Mesothelial cell of epicardium (in vitro differentiated cells): ENCODE measurements at places on chromosomes 7 and 10.
A peak's percentile ranks its signal among the peaks of the same experiment; 100 is the strongest.

- no peak overlapping the region for H3K27ac ChIP-seq
- no peaks in the 10 kb centered on the region for H3K36me3 ChIP-seq
- DNase-seq: no peak
- no peaks in the 10 kb centered on the region for H3K27me3 ChIP-seq
- H3K4me1 ChIP-seq: peaks cover 2% of the 10 kb centered on the region
- no peak overlapping the region for H3K4me3 ChIP-seq
These were observed 102.0 kb downstream of the GRK5 start for GRCh38 chr10:119309423-119309770.

DNA sequence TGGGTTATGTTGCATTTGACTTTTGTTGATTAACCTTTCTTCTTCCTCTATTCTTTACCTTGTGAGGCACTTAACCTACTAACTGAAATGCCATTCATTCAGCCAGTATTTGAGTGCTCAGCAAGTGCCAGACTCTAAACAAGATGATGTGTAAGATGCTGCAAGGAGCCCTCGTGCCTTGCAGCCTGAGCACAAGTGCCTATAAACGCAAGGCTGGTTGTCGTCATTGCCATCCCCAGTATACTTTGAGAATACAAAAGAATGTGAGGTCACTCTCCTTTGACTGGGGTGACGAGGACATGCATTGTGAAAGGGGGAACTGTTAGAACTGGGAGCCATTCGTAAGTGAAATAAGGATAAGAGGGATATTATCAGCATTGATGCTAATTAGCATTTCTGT is 103.0 kb downstream of the AUTS2 start:
- H3K27ac ChIP-seq: no peak overlapping the region
- H3K4me3 ChIP-seq: no peak overlapping the region
- no peaks in the 10 kb centered on the region for H3K27me3 ChIP-seq
- DNase-seq: no peak

- peaks cover 1% of the 10 kb centered on the region for H3K4me1 ChIP-seq
- peaks cover 11% of the 10 kb centered on the region for H3K36me3 ChIP-seq
- DNase-seq: no peak
- no peak overlapping the region for H3K27ac ChIP-seq
These were observed 5.9 kb downstream of the MGMT start for GRCh38 chr10:129472696-129473555.

- H3K4me1 ChIP-seq: peaks cover 42% of the 10 kb centered on the region
- peak overlapping the region; percentile 70 for H3K27ac ChIP-seq
- DNase-seq: no peak
- H3K4me3 ChIP-seq: no peak overlapping the region
- H3K36me3 ChIP-seq: peaks cover 6% of the 10 kb centered on the region
These were observed 147.1 kb downstream of the SLC25A13 start for GRCh38 chr7:96174812-96175211.

- H3K4me1 ChIP-seq: peaks cover 2% of the 10 kb centered on the region
- H3K27ac ChIP-seq: no peak overlapping the region
- no peaks in the 10 kb centered on the region for H3K27me3 ChIP-seq
- no peak overlapping the region for H3K4me3 ChIP-seq
These were observed 22.5 kb downstream of the PDZD8 start for GRCh38 chr10:117352724-117353123.

DNA sequence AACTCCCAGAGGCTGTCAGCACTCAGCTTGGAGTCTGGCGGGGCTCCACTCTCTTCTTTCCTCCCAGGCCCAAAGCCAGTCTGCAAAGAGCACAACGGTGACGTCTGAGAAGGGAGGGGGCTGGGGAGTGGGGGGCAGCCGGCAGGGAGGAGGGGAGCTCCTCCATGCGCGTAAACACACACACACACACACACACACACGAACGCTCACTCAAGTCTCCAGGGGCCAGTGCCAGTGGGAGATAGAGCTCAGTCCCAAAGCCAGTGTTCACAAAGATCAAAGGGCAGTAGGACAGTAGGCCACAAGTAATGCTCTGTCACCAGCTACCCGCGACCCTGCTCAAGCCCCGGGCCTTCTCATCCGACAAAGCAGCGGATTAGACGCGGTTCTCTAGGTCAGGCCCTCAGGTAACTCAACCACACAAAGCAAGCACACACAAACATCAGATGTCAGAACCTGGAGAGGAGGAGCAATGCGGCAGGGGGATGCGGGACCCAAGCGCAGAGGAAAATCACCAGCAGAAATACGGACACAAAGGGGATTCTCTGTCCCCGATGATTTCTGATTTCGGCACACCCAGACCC is 19.9 kb downstream of the TCAF1 start:
- no peaks in the 10 kb centered on the region for H3K27me3 ChIP-seq
- DNase-seq: peak; percentile 65
- peaks cover 32% of the 10 kb centered on the region for H3K4me1 ChIP-seq
- H3K27ac ChIP-seq: peak overlapping the region; percentile 97
- peak overlapping the region; percentile 82 for H3K4me3 ChIP-seq

- H3K27me3 ChIP-seq: no peaks in the 10 kb centered on the region
- H3K27ac ChIP-seq: no peak overlapping the region
- H3K4me3 ChIP-seq: no peak overlapping the region
- peaks cover 9% of the 10 kb centered on the region for H3K36me3 ChIP-seq
- H3K4me1 ChIP-seq: peaks cover 14% of the 10 kb centered on the region
- DNase-seq: no peak
These were observed 177.7 kb downstream of the GLI3 start for GRCh38 chr7:42059275-42059674.

DNA sequence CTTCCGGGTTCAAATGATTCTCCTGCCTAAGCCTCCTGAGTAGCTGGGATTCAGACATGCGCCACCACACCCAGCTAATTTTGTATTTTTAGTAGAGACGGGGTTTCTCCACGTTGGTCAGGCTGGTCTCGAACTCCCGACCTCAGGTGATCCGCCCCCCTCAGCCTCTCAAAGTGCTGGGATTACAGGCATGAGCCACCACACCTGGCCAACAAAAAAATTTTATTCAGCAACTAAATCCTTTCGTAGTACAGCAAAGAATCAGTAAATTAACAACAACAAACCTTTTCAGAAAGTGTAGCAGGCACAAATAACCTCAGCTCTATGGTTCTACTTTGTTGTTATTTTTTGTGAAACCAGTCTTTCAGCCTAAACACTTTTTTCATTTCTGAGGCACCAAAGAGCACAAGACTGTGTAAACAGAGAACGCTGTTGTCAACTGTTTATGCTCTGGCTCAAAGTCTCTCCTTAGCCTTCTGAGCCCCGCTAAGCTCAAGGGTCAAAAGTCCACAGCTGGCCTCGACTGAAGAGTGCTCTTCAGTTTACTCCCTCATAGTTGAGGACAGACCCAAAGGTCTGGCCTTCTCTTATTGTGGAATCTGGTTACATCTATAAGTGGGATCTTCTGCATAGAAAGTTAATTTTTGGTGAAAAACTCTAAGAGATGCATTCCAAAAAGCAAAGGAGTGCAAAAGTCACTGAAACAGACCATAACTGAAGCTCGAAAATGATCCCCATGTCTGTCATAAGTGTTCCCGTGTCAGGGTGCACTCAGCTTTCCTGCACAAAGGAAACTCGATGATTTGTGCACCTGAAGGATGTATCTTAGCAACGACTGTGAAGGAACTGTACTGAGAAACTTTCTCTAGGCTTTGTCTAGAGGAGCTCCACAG is 24.6 kb upstream of the DDX50 start:
- H3K27ac ChIP-seq: no peak overlapping the region
- H3K4me3 ChIP-seq: no peak overlapping the region
- H3K4me1 ChIP-seq: peaks cover 27% of the 10 kb centered on the region
- H3K27me3 ChIP-seq: no peaks in the 10 kb centered on the region
- DNase-seq: no peak
- no peaks in the 10 kb centered on the region for H3K36me3 ChIP-seq

DNA sequence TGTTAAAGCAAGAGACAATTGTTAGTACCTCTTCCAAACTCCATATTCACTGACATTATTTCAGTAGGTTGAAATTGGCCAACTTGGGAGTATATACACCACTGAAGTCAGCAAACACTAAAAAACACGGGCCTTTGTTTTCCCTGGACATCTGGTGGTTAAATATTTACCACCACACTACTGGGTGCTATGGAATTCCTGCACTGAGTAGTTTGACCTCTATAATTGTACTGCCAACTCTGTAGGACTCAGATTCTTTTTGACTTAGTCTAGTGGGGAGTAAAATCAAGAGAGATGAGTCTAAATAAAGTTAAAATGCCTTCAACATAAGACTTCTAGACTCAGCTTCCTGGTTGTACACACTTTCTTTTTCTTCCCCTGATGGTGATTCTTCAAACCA is 41.3 kb upstream of the TES start:
- no peaks in the 10 kb centered on the region for H3K36me3 ChIP-seq
- no peak overlapping the region for H3K27ac ChIP-seq
- H3K27me3 ChIP-seq: no peaks in the 10 kb centered on the region
- peaks cover 10% of the 10 kb centered on the region for H3K4me1 ChIP-seq

DNA sequence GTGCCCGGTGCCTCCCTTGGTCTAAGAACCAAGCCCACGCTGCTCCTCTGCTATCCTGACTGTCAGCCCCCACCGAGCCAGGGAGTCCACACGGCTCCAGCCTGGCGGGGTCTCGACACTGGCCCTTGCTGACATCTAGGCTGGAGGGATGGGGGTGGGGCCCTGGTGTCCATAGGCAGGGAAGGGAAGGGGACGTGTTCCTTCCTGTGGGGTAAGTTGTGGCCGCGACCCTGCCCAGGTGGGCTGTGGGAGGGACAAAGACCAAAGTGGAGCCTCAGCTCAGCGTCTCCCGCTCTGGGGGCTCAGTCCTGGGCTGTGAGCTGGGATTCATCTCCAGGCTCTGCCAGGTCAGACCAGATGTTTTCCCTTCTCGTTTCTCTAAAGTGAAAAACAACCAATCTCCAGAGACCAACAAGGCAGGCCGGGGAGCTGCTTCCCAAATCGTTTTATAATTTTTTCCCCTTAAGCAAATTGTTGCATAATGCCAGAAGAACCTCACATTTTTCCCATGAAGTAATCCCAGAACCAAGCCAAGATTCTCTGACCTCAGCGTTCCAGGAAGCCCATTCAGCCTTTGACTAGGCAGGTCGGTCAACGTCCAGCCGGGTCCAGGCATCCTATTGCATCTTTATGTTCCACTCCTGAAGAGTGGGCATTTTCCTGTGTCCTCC is 101.2 kb downstream of the RGS10 start:
- H3K4me3 ChIP-seq: no peak overlapping the region
- no peaks in the 10 kb centered on the region for H3K4me1 ChIP-seq
- H3K36me3 ChIP-seq: no peaks in the 10 kb centered on the region
- no peak overlapping the region for H3K27ac ChIP-seq
- no peak for DNase-seq
- H3K27me3 ChIP-seq: no peaks in the 10 kb centered on the region

DNA sequence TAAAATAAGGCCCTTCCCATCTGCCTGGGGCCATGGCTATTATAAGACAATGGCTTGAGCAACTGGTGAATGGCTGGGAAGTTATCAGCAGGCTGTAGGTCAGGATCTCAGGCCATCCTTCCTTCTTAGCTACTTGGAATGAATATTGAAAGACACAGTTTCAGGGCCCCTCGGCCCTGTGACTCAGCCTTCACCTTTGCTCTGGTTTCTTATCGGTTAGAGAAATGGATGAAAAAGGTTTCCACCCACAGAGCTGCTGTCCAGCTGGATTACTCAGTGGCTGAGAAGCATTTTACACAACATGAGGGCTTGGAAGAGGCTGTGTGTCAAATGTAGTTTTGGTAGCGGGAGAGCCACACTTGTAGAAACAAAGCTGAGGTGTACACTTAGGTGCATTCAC is 9.4 kb downstream of the ACSL5 start:
- no peaks in the 10 kb centered on the region for H3K27me3 ChIP-seq
- peaks cover 3% of the 10 kb centered on the region for H3K4me1 ChIP-seq
- no peak overlapping the region for H3K27ac ChIP-seq
- no peak for DNase-seq

- no peak for DNase-seq
- H3K4me1 ChIP-seq: peaks cover 6% of the 10 kb centered on the region
- H3K36me3 ChIP-seq: no peaks in the 10 kb centered on the region
These were observed 103.9 kb upstream of the LRRC4 start for GRCh38 chr7:128135159-128135514.

DNA sequence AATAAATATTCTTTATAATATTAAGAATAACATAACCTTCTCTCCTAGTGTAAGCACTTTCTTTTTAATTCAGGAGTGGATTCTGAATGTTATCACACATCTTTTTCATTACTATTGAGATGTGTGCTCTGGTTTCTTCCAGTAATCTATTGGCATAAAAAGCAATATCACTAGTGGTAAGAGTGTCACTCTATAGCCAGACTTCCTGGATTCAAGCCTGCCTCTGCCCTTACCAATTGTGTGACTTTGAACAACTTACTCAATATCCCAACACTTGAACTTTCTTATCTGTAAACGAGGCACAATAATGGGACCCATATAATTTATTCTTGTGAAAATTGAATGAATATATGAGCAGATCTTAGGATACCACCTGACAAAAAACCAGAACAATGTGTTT is 71.0 kb downstream of the SEM1 start:
- H3K27ac ChIP-seq: peak overlapping the region; percentile 49
- H3K27me3 ChIP-seq: peaks cover 3% of the 10 kb centered on the region
- peaks cover 39% of the 10 kb centered on the region for H3K4me1 ChIP-seq
- DNase-seq: no peak
- H3K36me3 ChIP-seq: peaks cover 11% of the 10 kb centered on the region

DNA sequence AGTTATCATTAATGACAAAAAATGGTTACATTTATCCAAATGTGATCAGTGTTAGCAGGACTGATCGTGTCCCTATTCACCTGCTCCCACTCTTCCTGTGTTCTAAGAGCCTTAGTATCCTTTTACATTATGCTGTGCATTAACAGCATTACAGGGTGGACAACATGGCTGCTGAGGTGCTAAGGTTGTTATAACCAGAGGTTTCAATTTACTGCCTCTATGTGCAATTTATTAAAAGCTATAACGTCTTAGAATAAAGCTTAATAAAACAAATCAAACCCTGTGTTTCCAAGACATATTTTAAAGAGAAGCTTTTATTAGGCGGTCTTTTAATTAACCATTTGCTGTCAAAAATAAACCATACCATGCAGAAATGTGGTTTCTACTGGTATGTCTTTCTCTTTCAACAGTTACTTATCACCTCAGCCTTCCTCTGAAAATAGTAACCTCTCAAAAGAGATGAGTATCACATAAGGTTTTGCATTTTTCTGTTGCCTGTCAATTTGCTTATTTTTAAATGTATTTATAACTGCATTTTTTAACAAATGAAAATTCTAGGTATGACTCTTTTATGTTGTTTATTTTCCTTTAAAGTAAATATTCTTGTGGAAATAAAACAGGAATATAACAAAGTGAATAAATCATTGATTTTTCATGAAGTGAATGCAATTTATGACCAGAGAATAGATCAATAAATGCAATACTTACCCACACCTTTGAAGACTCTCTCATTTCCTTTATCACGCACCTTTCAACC is 849.8 kb upstream of the SORCS1 start:
- H3K36me3 ChIP-seq: no peaks in the 10 kb centered on the region
- no peak overlapping the region for H3K27ac ChIP-seq
- H3K27me3 ChIP-seq: no peaks in the 10 kb centered on the region

DNA sequence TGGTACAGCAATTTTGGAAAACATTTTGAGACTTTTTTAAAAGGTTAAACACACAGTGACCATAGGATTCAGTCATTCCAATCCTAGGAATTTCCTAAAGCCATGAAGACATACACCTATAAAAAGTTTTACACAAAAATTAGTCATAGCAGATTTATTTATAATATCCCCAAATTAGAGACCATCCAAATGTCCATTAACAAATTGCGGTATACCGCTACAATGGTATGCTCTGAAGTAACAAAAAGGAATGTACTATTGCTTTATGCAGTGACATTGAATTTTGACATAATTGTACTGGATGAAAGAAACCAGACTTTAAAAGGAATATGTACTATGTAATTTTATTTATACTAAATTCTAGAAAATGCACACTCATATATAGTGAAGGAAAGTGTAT is 362.8 kb downstream of the HGF start:
- peaks cover 30% of the 10 kb centered on the region for H3K36me3 ChIP-seq
- no peak for DNase-seq
- no peak overlapping the region for H3K27ac ChIP-seq
- no peaks in the 10 kb centered on the region for H3K27me3 ChIP-seq
- H3K4me1 ChIP-seq: peaks cover 39% of the 10 kb centered on the region
- H3K4me3 ChIP-seq: no peak overlapping the region
